OCI-M1 (cell line): ENCODE measurements at places on chromosomes 2 and 18.
A peak's percentile ranks its signal among the peaks of the same experiment; 100 is the strongest.

DNA sequence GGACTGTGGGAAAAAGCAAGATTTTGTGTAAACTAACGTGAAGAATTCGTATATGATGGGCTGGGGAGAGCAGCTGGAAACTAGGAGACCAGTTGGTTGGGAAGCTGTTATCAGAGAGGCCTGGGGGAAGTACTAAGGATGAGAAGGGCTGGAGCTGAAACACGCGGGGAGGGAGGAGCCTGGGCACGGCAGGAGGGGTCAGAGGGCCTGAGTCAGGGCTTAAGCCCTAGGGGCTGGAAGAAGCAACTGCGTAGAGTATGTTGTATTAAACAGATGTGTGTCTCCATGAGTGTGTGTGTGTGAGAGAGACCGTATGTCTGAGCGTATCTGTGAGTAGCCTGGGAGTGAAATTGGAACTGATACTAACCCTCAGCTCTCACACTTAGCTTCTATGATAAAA lies 8.4 kb downstream of the POMC start:
- peak; percentile 13 for DNase-seq

- DNase-seq = no peak
These were observed 3.4 kb downstream of the ZNF521 start for GRCh38 chr18:25348386-25349130.

DNA sequence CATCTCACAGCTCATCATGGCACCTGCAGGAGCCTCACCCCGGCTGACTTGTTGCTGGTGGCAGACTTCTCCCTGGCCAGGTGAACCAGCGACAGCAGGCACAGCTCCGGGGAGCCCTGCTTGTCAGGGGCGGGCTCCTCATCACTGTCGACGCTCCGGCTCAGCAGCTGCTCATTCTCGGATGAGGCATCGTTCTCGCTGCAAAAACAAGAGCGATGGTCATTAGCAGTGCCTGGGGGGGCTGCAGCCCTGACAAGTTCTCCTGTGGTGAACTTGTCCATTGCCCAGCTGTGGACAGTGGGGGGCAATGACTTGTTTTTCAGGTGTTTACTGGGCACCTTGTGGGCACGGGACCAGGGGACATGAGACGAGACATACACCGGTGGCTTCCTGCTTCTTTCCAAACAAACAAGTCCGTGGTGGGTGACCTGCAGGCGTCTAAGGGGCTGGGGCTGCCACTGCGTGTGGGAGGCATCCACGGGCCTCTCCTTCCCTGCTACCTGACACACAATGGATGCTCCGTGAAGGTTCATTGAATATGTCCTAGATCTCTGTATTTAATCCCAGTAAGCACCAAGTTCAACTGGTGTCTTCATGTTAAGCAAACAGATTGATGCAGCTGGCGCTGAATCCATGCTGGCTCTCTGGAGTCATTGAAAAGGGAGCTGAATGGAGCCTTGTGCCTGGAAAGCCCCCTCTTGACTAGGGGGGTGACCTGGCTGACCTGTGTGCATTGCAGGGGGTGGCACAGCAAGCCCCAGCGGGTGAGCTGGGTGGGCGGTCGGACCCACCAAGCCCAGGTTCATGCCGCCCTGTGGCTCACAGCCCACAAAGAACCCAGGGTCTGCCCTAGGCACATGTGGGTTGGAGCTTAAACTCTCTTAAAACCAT lies 81.0 kb downstream of the EDAR start:
- no peak for DNase-seq

DNA sequence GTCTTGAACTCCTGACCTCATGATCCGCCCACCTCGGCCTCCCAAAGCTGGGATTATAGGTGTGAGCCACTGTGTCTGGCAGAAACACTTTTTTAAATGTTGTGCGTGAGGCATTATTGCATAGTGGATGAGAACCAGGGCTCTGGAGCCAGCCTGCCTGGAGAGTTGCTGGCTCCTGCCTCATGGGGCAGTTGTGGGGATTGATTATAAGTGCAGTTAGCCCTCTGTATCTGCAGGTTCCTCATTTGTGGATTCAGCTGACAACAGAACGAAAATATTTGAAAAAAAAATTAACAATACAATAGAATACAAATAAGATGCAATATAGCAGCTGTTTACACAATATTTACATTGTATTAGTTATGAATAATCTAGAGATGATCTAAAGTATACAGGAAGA lies 129.4 kb upstream of the EML6 start:
- DNase-seq = peak; percentile 19

GRCh38 chr18:59551902-59552635 lies 145.2 kb downstream of the CCBE1 start:
- no peak for DNase-seq

GRCh38 chr2:119064567-119064966 lies 94.0 kb downstream of the C1QL2 start:
- peak; percentile 28 for DNase-seq

- DNase-seq = no peak
These were observed 1108.5 kb upstream of the CDH2 start for GRCh38 chr18:29285471-29285870.

- DNase-seq = peak; percentile 72
These were observed 36.6 kb downstream of the VAPA start for GRCh38 chr18:9950289-9951016.

DNA sequence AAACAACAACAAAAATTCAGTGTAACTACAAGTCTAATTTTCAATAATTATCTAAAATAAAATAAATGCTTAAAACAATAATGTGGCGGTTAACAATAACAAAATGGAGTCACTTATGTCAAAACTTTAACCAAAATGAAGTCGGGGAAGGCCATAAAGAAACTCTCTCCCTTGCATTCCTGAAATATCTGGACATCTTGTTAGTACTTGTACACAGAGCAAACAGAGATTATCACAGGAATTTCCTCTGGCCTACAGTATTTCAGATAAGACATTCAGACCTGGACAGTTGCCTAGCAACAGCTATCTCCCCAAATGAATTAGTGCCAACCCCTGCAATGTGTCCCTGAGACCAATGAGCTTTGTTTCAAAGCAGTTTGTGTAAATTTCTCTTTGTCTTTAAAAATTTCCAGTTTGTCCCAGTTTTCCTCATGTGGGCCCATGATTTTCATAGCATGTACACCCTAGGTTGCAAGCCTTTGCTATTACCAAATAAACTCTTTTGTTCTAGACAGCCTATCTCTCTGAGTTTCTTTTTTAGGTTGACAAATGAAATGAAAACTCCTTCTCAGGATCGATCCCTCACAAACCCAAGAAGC lies 68.6 kb downstream of the EXOC6B start:
- peak; percentile 36 for DNase-seq

DNA sequence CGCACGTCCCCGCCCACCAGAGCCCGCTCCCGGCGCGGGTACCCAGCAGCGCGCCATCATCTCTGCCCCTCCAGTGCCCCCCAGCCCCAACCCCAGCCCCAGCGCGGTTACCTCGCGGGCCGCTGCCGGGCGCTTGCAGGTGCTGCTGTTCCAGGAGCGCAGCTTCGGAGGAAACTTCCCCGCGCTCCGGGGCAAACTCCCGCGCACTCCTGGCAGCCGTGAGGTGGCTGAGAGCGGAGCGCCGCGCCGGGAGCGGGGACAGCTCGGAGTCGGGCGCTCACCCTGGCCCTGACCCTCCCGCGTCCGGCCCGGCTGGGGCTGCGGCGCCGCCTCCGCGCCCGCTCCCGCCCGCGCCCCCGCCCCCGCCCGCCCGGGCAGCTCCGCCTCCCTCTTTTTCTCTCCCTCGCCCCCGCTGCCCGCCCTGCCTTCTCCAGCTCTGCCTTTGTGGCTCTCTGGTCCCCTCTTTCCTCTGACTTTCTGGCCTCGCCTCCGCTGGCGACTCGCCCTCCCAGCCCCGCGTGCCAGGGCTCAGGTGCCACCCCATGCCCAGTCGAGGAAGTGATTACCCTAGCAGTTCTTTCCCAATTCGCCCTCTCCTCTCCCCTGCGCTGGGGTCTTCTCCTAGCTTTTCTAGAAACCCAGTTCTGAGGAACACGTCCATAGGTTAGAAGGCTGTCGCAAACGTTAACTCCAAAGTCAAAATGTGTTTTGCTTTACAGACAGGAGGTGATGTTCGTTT lies at the start of gene CHST9:
Gene CHST9 (minus strand): TSS at position 284 of the 739 bp plus-strand sequence. CDS start 42,499 bp downstream, outside the sequence.
- no peak for DNase-seq

- no peak for DNase-seq
These were observed 44.1 kb downstream of the PPP4R1 start for GRCh38 chr18:9570255-9570654.

- no peak for DNase-seq
These were observed 36.8 kb downstream of the KCNIP3 start for GRCh38 chr2:95333888-95334338.

DNA sequence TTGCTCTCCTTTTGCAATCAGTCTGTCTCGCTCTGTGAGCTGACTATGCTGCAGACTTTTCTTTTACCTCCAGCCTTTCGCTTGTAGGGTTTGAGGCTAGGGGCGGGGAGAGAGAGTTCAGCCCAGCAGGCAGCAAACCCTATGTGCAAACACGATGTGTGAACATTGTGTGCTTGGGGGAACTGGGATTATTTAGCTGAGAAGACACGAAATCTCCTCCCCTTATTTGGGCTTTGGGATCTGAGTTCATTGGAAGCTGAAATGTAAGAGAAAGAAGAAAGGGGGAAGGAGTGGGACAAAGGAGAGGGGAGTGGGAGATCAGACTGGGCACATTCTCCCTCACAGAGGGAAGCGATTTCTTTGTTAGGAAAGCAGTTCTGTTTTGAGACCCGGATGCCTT lies 189.6 kb upstream of the TNP1 start:
- no peak for DNase-seq

- peak; percentile 75 for DNase-seq
These were observed 53.9 kb upstream of the CYTIP start for GRCh38 chr2:157497638-157498314.

GRCh38 chr2:69559442-69560146 lies 83.9 kb downstream of the AAK1 start:
- peak; percentile 67 for DNase-seq
